ENCODE measurements at places on chromosomes 13 and 19.

DNA sequence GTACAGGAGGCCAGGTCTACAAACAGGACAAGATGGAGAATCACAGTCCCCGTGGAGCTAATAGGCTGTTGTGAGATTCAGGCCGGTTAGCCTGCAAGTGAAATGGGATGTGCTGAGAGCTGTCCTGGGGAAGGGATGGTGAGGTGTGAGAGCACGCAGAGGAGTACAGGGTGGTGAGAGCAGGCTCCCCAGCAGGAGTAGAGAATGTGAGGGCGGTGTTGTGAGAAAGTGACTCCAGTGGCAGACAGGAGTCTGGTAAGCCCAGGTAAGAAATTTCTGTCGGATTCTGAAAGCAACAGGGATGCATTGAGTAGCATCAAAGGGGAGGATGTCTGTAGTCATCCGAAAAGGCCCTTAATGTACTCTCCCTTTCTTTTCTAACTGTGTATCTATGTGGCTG lies 50.7 kb upstream of the GPR183 start:
- DNase-seq: no peak

DNA sequence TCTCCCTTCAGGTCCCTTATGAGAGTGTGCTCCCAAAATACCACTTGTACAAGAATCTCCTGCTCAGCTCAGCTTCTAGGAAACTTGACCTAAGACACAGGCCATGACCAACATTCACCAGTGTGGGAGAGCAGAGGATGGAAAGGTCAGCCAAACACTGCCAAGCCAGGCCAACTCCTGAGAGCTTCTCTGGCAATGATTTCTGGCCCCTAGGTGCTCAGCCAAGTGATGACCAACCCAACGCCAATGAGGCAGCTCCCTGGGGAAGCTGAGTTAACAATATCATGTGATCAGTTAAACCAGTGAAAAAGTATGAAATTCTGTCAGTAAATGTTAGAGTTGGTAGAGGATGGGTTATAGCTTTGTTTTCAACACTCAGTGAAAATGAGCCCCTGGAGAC lies 49.1 kb upstream of the FLT1 start:
- DNase-seq: no peak

GRCh38 chr13:32476021-32476731 lies 48.2 kb upstream of the N4BP2L1 start:
- no peak for DNase-seq

DNA sequence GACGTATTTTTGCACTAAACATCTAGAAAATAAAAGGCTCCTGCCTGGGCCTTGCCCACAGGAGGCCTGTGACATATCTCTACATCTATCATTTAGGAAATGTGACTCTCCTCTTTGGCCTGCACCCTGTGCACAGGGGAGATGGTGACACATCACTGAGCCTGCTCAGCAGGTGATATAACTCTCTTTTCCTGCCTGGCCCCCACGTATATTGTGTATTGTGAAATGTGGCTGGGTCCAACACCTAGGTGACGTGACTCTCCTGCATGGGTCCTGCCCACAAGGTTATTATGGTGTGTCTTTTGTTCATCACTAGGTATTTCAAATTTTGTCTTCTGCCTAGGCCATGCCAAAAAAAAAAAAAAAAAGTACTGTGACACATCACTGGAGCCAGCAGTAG lies 61.4 kb upstream of the ZNF724 start:
- no peak for DNase-seq

- DNase-seq: no peak
These were observed 7.4 kb upstream of the JUNB start for GRCh38 chr19:12783849-12784393.

DNA sequence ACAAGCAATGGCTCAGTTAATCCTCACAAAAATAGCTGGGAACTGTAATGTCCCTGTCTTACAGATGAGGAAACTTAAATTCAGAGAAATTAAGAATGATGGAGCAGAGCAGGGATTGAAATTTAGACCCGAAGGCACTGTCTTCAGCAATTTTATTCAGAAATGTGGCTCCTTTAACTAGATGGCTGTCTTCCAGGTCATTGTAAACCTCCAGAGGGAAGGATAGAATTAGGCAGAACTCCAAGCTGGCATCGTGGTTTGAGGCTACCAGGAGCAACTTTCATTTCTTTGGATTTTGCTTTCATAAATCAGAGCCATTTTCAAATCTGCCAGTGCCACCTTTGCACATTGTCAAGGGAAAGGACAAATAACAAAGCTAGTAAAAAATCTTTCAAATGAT lies 339.0 kb downstream of the DCT start:
- no peak for DNase-seq
